ENCODE measurements at places on chromosomes 16 and 17.

GRCh38 chr16:87358696-87359095, 24.9 kb downstream of the FBXO31 start:
- DNase-seq: no peak

- no peak for DNase-seq
These were observed 7.6 kb upstream of the PHKG2 start for GRCh38 chr16:30740364-30741251.

DNA sequence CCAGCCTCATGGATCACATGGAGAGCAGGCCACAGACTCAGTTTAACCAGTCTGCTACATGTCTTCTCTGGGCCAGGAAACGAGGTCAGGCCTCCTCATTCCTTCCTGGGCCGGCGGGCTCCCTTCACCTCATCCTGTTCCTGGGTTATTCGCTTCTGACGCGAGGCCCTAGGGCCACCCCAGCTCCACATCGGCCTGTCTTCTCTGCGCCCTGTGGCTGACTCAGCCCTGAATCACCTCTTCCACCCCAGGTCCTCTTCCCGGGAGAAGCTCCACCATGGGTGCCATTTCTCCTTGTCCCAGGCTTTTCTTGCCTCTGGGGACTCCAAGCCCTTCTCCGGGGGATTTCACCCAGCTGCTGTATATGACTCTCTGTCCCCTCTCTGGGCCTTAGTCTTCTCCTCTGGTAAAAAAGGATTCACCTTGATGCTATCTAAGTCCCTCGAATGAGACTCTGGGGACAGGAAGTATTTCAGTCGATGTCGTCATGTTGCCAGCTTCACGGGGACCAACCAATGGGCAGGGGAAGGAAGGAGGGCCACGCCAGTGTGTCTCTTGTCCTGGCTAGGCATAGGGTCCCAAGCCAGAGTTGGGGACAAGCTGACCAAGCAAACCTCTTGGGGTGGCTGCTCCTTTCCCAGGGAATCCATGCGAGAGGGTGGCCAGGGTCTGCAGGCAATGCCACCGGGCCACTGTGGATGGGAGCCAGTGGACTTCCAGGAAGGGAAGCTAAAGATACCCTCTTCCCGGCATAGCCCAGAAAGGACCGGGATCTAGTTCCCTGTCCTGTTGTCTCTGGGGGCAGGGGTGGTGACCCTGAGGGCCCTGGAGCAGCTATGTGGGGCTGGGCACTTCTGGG, 58.7 kb downstream of the SOCS3 start:
- DNase-seq: no peak

- no peak for DNase-seq
These were observed 61.3 kb downstream of the C16orf95 start for GRCh38 chr16:87255866-87256265.

DNA sequence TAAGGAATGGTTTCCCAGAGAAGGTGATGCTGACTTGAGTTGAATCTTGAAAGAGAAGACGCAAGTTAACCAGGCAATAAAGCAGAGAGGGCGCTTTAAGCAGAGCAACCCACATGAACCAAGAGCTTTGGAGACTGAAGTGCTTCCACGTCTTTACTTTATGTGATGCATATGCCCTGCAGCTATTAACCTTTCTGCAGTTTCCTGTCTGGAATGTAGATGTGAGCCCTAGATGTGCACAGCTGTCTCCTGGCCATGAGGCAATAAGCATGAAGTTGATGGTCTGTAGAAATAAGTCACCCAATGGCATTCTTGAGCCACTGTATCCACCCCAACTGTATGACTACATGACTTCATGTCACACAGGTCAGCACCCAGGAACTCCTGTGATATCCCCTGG, 5.7 kb upstream of the CHST4 start:
- no peak for DNase-seq

GRCh38 chr17:18186627-18186982, 3.0 kb downstream of the ALKBH5 start:
- DNase-seq: no peak

DNA sequence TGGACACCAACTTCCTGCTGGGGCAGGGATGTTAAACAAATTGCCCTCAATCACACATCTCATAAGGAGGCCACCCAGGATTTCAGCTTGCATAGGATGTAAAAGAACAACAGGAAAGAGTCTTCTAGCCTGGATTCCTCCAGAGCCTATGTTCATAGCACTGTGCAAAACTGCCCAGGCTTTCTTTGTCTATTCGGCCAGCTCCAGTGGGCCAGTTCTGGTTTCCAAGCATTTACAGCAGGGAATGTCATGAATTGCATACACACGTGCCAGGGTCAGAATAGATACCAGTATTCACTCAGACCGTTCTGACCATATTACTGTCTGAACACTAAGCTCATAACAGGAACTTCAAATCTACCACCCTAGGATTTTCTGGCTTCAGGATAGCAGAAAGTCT, 273.2 kb downstream of the CDH8 start:
- no peak for DNase-seq

- DNase-seq: no peak
These were observed 18.1 kb downstream of the SOST start for GRCh38 chr17:43740541-43740940.

- DNase-seq: no peak
These were observed 88.0 kb downstream of the STXBP4 start for GRCh38 chr17:55056526-55056925.

DNA sequence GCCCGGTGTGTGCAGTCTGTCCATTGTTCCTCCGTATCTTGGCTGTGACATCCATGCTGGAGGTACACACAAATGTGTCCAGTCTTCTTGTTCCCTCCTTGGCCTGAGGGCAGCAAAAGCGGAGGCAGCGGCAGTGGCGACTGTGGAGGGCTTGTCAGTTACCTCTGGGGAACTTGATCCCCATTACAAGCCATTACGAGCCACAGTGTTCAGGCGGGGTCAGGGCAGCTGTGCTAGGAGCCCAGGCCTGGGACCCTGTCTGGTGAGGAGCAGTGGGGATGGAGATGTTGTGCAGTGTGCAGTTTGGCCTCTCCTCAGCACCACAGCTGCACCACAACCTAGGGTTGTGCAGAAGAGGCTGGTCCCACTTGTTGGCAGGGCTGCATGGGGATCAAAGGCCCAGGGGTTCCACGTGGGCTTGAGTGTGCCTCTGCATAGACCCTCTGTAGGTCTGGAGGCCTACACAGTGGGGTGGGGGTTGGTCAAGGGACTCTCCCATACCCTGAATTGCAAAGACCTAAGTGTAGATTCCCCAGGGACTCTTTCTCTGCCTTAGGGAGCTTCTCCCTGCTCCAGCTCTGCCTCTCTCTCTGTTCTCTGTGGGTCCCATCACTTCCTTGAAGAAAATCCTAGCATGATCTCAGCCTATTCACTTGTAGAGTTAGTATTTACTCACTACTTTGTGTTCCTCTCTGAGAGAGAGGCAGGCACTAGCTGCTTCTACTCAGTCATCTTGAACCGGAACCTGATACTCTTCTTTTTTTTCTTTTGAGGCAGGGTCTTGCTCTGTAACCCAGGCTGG, 58.8 kb downstream of the SLFN11 start:
- DNase-seq: no peak

GRCh38 chr16:28899882-28900590, 21.7 kb downstream of the ATP2A1 start:
- DNase-seq: no peak

GRCh38 chr17:82527898-82528297, 8.4 kb downstream of the FOXK2 start:
- DNase-seq: no peak

DNA sequence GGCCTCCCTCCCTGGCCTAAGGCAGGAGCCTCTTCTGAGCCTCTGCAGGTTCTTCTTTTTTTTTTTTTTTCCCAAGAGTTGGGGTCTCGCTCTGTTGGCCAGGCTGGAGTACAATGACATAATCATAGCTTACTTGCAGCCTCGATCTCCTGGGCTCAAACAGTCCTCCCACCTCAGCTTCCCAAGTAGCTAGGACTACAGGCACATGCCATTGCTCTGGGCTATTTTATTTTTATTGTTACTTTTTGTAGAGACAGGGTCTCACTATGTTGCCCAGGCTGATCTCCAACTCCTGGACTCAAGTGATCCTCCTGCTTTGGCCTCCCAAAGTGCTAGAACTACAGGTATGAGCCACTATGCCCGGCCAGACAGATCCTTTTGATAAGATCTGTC, 32.6 kb downstream of the SBK1 start:
- DNase-seq: no peak

GRCh38 chr17:39352511-39352910, 48.9 kb downstream of the FBXL20 start:
- DNase-seq: no peak

GRCh38 chr16:84932681-84933080, 78.7 kb downstream of the ZDHHC7 start:
- DNase-seq: no peak

DNA sequence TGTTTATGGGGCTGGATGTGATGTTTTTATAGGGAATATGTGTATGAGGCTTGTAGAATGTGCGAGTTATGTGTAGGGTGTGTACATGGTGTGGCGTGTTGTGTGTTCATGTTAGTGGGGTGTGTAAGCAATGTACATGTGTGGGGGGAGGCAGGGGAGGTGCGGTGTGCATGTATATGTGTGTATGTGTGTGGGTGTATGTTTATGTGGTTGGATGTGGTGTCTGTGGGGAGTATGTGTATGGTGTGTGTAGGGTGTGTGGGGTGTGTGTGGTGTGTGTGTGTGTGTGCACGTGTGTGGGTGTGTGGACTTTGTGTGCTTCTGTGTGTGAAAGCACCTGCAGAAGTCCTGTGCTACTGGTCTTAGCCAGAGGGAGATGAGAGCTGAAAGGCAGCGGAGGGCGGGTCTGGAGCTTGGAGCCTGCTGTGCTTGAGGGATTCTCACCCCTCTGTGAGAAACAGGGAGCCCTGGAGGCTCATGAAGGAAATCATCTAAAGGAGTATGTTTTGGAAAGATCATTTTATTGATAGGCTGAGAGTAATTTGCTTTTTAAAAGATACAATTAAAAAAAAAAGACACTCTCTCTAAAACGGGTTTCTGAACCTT, 222.7 kb downstream of the HS3ST4 start:
- no peak for DNase-seq

DNA sequence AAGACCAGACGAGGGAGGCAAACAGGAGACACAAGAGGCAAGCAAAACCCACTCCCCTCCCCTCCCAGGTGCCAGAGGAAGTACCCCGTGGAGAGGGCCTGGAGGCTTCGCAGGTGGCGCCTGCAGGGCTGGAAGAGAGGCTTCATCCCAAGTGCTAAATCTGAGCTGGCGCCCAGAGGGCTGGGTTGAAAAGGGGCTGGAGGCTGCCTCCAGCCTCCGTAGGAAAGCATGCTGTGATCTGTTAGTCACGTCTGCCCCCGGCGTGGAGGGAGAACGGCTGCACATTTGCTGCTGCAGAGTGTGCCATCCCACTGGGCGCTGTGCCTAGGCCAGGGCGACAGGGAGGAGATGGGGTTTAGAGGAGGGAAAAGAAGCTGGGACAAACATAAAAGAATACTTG, 16.9 kb downstream of the RPH3AL start:
- DNase-seq: no peak

- no peak for DNase-seq
These were observed 1.9 kb upstream of the STH start for GRCh38 chr17:45997166-45997565.

- no peak for DNase-seq
These were observed 658 bp downstream of the CACNG4 start for GRCh38 chr17:66964930-66965800.

- DNase-seq: peak; percentile 29
These were observed 65.9 kb downstream of the CEP95 start for GRCh38 chr17:64572682-64573154.

DNA sequence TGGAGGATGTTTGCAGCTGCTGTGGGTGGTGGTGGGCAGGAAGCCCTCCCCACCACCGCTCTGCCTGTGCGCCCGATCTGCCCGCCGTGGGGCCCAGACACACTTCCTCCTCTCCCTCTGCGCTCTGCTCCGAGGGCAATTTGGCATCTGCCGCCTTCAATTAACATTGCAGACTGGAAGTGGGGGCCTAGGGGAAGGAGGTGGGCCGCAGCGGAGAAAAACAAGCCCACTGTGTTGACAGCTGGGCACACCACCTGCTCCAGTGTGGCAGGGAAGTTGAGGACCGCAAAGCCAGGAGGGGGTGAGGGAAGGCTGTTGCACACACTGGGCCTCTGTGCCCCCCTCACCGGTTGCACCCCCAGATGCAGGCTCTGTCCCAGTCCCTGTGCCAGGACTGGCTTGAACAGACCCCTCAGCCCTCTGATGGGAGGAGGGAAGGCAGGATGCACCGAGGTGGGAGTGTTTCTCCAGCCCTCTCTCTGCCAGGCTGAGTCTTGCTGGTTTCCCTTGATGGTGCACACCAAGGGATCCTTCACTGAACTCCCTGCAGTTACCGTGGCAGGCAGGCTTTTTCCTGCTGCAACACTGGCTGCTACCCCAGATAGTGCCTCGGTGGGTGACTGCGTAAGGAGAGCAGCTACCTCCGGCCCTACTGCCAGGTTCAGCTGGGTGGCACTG, 72.8 kb upstream of the MED9 start:
- no peak for DNase-seq

DNA sequence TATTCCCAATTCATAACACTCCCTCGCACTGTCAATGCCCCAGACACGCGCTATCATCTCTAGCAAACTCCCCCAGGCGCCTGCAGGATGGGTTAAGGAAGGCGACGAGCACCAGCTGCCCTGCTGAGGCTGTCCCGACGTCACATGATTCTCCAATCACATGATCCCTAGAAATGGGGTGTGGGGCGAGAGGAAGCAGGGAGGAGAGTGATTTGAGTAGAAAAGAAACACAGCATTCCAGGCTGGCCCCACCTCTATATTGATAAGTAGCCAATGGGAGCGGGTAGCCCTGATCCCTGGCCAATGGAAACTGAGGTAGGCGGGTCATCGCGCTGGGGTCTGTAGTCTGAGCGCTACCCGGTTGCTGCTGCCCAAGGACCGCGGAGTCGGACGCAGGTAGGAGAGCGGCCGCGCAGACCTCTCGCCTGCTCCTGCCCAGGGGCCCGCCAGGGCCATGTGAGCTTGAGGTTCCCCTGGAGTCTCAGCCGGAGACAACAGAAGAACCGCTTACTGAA, at the start of gene GRN:
TSS of gene GRN (plus strand) at position 364 of the 515 bp plus-strand sequence. CDS start 3,863 bp downstream, outside the sequence.
- peak; percentile 88 for DNase-seq

DNA sequence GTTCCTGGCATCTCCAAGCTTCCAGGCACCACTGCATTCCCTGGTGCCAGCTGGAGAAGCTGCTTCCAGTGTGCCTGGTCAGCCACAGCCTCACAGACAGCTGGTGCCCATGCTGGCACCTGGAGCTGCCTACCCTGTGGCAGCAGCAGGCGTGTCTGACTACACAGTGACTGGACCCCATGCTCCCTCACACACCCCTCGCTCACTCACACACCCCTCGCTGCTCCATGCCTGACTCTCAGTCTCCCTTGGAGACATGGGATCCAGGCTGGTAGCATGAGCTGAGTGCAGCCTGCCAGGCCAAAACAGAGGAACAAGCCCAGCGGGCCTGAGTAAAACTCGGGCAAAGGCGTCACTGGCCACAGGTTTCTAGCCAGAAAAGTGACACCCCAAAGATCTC, 59.1 kb upstream of the SMIM36 start:
- DNase-seq: no peak

- DNase-seq: no peak
These were observed 70.7 kb downstream of the WSCD1 start for GRCh38 chr17:6140728-6141330.

GRCh38 chr16:52383119-52383518, 163.8 kb downstream of the TOX3 start:
- DNase-seq: no peak

Data from T-helper 2 cell treated with Interferon-gamma antibody and Interleukin-4, amounts not matched to agents 5 μg/mL and 100 μg/mL, for 36 hours (primary cell).